ENCODE measurements at places on chromosomes 2 and 18.

DNA sequence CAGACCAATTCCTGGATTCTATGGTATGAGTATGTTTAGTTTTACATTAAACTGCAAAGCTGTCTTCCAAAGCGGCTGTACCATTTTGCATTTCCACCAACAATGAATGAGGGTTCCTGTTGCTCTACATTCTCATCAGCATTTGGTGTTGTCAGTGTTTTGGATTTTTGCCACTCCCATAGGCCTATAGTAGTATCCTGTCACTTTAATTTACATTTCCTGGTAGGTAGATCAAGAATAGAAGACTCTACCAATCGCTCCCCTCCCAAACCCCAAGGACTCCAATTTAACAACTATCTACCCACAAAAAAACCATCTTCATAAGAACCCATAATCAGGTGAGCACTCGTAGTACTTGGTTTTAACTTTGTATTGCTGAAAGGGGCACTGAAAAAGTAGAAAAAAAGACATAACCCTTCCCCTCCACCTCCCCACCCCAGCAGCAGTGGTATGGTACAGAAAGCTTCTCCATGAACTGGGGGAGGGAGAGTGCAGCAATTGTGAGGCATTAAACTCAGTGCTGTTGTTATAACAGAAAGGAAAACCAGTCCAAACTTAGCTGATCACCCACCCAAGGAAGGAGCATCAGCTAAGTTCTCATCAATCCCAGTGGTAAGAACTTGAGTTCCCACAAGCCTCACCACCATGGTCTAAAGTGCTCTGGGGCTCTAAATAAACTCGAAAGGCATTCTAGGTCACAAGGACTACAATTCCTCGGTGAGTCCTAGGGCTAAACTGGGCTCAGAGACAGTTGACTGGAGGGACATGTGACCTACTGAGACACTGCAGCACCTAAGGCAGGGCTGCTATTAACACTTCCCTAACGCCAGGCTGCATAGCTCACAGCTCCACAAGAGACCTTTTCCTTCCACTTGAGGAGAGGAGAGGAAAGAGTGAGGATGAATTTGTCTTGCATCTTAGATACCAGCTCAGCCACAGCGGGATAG, 35.5 kb upstream of the CYTIP start:
- no peak for DNase-seq

DNA sequence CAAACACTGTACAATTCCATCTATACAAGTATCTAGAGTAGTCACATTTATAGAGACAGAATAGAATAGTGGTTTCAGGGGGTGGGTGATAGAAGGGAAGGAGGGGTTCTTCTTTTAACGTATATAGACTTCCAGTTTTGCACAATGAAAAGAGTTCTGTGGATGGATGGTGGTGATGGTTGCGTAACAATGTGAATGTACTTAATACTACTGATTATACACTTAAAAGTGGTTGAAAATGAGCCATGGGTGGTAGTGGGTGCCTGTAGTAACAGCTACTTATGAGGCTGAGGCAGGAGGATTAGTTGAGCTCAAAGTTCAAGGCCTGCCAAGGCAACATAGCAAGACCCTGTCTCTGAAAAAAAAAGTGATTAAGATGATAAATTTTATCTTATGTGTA, 85.8 kb downstream of the SETBP1 start:
- no peak for DNase-seq

DNA sequence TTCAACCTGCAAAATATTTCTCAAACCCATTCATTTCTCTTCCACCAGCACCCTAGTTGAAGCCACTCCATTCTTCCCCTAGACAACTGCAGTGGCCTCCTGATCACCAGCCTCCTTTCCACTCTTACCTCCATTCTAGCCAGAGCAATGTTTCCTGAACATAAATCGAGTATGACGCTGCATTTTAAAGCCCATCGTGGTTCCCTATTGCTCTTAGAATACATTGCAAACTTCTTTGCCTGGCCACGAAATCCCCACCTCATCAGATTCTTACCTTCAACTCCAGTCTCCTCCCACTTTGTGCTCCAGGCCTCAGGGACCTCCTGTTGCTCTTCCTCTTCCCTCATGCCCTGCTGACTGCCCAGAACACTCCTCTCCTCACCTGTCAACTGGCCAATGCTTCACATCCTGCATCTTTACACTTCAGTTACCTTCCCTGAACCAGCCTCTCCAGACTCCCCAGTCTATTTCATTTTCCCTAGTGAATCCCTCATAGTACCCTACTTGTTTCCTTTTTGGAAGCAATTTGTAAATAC, 176.5 kb upstream of the CTAGE1 start:
- no peak for DNase-seq

GRCh38 chr2:205706769-205707381, 24.6 kb downstream of the NRP2 start:
- peak; percentile 78 for DNase-seq

- DNase-seq = no peak
Measured at GRCh38 chr2:105718846-105719481, 25.7 kb upstream of the NCK2 start.

- no peak for DNase-seq
Measured at GRCh38 chr2:6475155-6475940, 390.4 kb downstream of the CMPK2 start.

DNA sequence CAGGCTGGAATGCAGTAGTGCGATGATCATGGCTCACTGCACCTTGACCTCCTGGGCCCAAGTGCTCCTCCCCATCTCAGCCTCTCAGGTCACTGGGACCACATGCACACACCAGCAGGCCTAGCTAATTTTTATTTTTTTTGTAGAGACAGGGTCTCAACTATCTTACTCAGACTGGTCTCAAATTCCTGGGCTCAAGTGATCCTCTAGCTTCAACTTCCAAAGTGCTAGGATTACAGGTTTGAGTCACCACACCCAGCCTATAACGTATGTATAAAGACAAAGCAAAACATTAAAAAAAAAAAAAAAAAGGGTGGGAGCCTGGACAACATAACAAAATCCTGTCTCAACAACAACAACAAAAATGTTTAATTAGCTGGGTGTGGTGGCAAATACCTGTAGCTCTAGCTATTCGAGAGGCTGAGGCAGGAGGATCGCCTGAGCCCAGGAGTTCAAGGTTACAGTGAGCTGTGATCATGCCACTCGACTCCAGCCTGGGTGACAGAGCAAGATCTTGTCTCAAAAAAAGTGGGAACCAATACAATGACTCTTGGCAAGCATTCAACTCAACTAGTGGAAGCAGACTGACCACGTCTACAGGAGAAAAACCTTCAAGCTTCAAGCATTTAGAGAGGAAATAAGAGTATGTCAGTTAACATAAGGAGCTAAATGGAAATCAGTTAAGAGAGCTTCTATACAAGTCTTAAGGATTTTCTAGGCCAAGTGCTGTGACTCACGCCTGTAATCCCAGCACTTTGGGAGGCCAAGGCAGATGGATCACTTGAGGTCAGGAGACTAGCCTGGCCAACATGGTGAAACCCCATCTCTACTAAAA, 2.6 kb downstream of the GTF3C2 start:
- peak; percentile 29 for DNase-seq

DNA sequence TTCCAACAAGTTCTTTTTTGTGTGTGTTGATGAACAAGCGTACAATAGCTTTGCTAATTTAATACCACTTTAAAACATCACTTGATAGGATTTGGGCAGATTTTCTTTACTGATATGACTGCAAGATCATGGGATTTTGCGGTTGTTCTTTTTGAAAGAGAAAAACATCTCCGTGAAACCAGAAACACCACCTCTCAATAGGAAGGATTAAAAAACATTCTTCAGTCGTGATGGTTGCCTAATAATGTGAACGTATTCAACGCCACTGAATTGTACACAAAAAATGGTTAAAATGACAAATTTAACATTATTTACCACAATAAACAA, 19.3 kb downstream of the RBMS1 start:
- no peak for DNase-seq

DNA sequence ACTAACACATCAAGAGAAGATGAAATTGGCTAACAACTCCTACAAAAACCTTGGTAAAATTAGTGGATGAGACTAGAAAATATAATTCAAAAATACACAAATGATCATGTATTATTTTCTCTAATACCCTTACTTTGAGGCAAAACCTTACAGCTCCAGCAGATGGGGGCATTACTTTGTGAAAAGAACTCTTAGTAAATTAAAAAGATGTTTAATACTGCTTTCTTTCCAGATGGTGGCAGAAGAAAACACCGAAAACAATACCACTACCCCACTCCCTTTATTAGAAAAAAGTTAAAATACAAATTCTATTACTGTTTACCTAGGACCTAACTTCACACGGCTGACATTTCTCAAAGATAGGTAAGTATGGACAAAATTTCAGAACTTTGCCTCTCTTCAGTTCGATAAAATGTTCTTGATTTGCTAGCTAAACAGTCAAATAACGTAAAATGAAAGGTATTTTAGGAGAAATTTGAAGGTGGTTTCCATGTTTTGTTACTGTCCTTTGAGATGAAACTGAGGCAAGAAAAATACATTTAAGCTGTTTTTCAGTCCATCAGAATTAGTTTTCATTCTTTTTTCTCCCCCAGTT, 30.6 kb downstream of the ORC4 start:
- peak; percentile 56 for DNase-seq

DNA sequence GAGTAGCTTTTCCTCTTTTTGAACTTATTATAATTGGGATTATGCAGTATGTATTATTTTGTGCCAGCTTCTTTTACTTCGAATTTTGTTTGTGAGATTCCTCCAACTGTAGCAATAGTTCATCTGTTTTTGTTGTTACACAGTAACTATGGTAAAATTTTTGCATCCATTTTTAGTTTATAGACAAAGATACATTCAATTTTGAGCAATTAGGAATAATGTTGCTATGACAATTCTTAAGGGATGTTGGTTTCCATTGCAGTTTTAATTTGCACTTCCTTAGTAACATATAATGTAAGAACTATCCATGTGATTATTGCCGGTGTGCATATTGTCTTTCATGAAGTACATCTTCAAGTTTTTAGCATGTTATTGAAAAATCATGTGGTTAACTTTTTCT, 20.7 kb downstream of the CCDC102B start:
- no peak for DNase-seq

DNA sequence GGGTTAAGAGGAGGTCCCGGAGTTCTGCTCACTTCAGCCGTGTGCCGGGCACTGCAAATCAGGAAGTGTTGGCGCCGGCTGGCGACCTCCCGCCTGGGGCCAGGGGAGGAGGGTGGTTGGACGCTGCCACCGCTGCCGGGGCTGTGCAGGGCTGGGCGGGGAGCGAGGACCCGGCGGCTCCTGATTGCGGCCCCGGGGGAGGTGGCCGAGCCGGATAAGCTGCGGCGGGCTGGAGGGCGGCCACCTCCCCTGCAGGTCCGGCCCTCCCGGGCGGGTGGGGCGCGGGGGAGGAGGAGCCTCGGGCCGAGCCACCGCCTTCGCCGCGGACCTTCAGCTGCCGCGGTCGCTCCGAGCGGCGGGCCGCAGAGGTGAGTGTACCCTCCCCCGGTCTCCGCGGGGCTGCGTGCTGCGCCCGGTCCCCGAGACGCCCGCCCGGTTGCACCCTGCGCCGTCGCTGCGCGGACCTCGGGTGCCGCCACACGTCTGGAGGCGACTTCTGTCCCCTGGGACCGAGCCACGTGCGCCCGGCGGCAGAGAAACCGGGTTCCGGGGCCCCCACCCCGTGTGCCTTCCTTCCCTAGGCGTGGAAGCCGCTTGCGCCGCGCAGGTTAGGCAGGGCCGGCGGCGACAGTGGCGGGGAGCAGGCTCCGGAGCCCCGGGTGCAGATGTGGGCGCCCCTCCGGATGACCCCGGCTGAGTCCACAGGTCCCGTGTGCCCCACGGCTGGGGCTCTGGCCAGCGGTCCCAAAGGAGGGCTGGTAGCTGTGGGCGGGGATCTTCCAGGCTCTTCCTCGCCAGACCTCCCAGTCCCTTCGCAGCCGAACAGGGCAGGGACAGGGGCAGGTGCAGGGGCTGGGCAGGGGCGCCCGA, at the start of gene STEAP3:
Gene STEAP3, plus strand, starts transcription at position 314 of the 870 bp plus-strand sequence. CDS start 7,179 bp downstream, outside the sequence.
- DNase-seq = peak; percentile 71

- no peak for DNase-seq
Measured at GRCh38 chr2:85647823-85648526, 20.0 kb downstream of the SFTPB start.

- DNase-seq = peak; percentile 1
Measured at GRCh38 chr2:118975133-118975532, 33.1 kb downstream of the MARCO start.

GRCh38 chr18:23416298-23416697, 36.8 kb upstream of the RIOK3 start:
- no peak for DNase-seq

- no peak for DNase-seq
Measured at GRCh38 chr2:120345608-120346007, 328 bp upstream of the INHBB start.

- no peak for DNase-seq
Measured at GRCh38 chr2:134449751-134450513, 196.1 kb downstream of the MGAT5 start.

DNA sequence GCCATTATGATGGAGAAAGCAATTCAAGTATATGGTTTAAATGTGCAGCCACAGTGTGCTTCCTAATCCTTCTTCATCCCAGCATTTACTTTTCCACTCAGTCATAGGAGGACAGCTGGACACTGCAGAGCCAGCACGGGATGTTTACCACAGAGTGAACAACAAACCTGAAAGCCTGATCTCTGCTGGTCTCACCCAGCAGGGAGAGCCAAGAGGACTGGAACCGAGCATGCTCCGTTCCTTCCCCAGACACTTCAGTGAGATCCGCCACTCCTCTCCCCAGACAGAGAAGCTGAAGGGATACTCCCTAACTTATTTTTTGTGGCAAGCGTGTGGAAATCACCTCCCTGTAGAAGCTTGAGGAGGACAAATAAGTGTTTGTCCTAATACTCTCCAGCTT, 23.2 kb upstream of the GORASP2 start:
- no peak for DNase-seq

DNA sequence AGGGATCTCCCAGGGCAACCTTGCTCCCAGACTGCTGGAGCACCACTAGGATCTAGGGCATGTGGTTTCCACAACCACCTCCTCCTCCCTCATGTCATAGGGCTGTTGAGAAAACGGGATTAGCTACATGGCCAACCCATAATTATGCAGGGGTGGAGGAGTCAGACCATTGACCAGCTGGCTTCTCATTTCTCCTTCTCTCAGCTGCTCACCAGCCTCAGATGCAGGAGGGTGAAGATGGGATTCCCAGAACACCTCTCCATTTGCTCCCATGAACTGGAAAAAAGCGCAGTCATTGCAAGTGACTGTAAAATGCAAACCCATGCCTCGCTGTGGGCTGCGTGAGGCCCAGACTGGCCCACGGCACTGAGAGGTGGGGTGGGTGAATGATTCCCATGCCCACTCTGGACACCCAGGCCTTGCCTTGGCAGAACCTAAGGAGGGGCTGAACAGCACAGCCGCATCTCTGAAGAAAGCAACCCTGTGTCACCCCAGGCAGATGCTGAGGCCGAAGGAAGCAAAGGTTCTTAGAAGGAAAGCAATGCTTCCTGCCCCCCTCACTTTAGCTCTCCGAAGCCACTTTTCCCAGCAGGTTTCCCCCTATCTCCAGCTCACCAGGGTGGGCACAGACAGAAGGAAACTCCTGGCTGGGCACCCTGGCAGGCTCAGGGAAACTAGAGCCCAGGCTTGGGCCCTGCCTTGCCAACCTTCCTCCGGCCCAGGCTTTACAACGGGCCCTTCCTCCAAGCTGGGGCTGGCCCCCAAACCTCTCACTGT, 69.6 kb upstream of the RTN4 start:
- DNase-seq = no peak

GRCh38 chr2:239109928-239110545, 262.2 kb downstream of the TWIST2 start:
- no peak for DNase-seq
